ENCODE measurements at places on chromosomes 7 and 10.
A peak's percentile ranks its signal among the peaks of the same experiment; 100 is the strongest.

- DNase-seq, result no peak
These were observed 35.0 kb upstream of the DGKB start for GRCh38 chr7:14937581-14937980.

DNA sequence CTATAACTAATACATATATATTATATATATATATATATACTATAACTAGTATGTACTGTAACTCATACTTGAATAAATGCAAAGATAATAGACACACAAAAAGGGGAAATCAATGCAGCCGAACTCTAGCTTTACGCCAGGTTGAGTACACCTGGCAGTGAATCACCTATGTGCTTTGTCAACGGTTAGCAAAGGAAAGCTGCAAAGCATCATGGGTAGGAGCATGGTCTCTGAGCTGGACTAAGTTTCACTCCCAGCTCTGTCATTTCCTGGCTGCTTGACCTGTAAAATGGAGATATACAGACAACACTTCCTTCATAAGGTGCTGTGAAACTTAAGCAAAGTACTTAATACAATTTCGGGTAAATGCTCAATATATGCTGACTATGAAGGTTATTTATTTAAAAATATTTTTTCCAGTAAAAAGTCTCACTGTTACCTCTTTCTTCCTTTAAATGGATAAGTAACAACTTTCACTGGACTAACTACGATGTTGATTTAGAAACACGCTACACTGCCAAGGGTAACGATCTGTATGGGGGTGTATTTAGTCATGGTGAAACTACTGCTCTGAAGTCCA lies 61.7 kb upstream of the ITGA8 start:
- DNase-seq, result no peak

GRCh38 chr7:28354601-28355402 lies 57.5 kb upstream of the CREB5 start:
- DNase-seq, result peak; percentile 88

GRCh38 chr7:27243340-27244163 lies 950 bp downstream of the EVX1 start:
- no peak for DNase-seq

DNA sequence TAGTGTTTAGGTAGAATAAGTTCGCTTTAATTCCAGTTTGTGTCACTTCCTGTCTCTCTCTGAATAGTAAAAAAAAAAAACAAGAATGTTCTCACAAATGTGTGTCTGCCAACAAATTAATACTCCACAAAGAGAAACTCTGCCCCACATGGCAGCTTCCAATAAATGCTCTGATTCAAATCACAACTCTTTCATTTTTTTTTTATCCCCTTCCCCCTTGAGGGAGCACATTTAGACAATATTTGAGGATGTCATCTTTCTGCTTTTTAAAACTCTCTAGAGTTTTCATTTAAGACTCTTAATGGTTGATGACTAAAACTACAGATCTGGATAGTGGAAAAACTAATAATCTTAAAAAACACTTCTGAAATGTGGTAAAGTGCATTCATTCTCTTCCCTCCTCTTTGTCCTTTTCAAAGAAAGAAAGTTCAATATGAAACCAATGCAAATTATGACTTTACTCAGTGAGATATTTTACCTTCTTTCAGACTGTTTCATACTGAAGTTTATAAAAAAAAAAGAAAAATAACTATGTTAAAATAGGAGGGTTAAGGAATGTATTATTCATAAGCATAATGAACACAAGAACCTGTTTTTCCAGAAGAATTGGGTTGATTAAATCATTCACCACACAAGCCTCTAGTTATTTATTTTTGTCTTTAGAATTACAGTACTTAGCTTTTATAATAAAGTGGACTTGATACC lies 42.3 kb downstream of the ARID5B start:
- DNase-seq, result peak; percentile 67

DNA sequence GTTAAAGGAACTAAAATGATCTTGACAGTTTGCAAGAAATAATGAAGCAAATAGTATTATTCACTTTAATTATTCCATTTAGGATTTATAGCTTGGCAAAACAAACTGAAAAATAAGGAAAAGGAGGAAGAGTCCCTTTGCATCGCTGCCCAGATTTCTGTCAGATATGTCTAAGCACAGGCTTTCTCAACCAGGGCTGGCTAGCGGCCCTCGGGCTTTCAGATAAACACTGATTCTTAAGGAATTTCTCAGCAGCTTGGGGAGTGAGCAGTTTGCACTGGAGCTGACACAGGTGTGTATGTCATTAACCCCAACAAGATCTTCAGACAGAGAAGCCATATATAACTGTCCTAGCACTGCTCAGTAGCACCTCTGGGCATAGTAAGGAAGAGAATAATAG lies 47.9 kb upstream of the SEMA3D start:
- DNase-seq, result no peak

DNA sequence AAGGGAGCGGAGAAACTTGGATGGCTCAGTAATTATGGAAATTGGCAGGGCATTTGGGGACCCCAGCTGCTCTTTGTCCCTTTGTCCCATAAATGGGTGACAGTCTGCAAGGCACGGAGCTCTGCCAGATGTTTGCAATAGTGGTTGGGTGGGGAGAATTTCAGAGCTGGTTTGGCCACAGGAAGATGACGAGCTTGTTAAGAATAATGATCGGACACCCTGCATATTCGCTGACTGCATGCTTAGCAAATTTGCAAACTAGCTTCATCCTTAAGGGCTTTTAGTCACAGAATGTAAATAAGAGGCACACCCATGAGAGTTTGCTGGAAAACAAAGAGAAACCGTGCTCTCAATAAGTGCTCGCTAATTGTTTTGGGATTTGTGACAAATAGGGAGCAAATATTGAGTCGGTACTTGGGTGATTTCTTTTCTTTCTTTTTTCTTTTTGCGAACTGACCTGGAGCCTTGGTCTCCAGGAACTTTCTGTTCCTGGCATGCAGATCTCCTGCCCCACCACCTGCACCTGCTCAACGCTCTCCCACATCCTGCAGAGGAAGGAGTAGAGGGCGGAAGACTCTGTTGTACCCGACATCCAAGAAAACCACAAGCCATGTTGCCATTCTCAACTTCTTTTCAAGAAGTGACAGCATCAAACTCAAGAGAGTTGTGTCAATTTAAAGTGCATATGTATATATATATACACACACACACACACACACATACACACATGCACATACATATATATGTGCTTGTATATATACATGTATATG lies 238.9 kb downstream of the CAMK1D start:
- peak; percentile 22 for DNase-seq

DNA sequence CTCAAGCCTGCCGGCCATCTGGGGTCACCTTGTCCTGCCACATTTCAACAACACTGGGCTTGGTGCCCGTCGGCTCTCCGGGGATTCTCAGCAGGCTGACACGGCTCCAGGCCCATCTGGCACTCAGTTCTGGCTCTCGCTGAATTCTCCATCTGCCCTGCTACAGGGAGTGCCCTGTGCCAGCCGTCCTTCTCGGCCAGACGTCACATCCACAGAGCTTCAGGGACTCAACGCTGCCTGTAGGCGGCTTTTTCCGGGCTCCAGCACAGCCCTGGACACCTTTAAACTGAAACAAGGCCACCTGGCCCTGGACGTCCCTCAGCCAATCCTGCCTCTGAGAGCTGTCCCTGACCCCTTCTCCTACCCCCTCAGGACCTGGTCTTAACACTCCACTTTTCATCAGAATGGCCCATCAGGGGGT lies 43.0 kb downstream of the TMEM130 start:
- no peak for DNase-seq

DNA sequence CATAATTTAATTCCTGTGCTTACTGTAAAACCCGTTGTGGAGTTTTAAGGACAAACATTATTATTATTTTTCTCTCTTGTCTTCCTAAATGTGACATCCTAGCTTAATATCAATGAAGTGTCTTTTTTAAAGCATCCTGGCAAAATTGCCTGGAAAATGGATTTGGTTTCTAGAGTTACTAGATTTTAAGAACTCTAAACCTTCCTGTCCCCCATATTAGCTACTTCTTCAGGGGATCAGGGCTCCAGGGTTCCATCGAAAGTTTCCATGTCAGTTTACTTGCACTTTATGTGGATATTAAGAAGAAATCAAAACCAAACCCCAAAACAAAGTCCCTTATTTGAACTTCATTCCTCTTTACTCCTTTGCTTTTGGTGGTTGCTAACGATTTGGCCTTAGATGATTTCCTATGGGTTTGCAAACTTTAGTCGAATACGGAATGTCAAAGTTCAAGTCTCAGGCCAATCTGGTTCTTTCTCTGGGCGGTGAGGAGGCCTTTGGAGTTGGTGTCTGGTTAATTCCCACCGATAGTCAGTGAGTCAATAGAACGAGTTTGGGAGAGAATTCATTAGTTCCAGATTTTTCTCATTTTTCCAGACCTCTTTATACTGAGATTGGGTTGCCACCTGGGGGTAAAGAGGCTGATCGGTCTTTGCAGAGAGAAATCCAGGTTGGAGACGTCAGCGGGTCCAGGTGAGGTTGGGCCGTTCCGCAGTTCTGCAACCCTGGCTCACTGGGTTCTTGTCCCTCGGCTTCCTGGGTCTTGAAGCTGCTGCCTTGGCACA lies 1.1 kb downstream of the CUX1 start:
- no peak for DNase-seq

- no peak for DNase-seq
These were observed 163.2 kb downstream of the DGKB start for GRCh38 chr7:14739168-14739840.

GRCh38 chr7:44654255-44654796 lies 47.9 kb downstream of the OGDH start:
- DNase-seq, result no peak

- peak; percentile 75 for DNase-seq
These were observed 46.5 kb downstream of the AMPH start for GRCh38 chr7:38584443-38585210.

- peak; percentile 45 for DNase-seq
These were observed 16.4 kb downstream of the TNRC18 start for GRCh38 chr7:5406957-5407945.

- DNase-seq, result no peak
These were observed 7.8 kb downstream of the SUN1 start for GRCh38 chr7:840001-840600.

DNA sequence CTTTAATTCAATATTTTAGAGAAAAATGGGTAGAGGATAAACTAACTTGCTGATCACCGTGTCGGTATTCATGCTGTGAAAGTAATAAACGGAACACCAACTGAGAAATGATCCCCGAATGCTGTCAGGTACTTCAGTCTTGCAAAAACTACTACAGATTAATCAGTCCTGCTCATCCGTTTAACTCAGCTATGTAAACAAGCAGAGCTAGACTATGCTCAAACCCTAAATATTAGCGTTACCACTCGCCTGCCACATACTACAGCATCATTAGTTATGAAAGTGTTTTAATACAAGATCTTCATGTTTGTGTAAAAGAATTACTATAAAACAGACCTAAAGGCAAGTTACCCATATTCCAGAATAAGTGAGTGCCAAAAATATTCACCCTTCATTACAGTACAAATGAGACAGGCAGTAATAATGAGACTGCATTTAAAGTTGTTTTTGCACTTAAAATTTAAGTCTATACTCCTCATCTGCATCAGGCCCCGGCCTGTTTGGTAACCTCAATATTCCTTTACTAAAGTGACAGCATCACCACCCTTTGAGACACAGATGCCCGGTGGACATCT lies 952 bp downstream of the DNMBP start:
- DNase-seq, result no peak

DNA sequence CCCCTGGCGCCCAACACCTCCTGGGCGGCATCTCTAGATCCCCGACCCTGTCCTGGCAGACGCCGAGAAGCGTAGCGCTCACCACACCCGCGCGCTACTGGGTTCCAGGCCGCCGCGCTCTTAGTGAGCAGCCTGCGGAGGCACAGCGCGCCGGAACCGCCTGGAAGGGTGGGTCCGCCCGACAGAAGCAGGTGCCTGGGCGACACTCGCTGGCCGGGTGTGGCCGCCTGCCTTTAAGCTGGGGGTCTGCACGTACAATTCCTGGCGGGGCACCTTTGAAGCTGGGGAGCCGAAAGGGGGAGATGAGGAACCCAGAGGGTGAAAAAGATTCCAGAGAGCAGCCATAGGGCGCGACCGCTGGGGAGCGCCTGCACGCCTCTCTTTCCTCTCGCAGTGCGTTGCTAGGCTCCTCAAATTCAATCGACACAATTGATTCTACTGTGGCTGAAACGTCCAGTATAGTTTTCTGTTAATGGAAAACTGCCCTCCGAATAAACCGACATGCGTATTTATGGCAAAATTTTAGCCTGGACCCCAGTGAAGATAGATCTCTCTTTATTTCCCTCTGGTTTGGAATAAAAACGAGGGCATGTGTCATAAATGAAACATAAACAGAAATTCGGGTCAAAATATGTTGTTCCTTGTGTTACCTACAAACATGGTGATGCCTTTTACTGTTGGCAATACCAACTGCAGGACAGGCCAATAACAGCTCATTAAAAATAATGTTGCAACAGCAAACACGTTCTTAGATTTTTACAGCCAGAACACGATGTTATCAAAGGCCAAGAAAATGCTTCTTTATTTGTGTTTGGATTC lies 4.6 kb downstream of the HMX3 start:
- DNase-seq, result no peak

- no peak for DNase-seq
These were observed 53.8 kb downstream of the ST7 start for GRCh38 chr7:117006907-117007684.

DNA sequence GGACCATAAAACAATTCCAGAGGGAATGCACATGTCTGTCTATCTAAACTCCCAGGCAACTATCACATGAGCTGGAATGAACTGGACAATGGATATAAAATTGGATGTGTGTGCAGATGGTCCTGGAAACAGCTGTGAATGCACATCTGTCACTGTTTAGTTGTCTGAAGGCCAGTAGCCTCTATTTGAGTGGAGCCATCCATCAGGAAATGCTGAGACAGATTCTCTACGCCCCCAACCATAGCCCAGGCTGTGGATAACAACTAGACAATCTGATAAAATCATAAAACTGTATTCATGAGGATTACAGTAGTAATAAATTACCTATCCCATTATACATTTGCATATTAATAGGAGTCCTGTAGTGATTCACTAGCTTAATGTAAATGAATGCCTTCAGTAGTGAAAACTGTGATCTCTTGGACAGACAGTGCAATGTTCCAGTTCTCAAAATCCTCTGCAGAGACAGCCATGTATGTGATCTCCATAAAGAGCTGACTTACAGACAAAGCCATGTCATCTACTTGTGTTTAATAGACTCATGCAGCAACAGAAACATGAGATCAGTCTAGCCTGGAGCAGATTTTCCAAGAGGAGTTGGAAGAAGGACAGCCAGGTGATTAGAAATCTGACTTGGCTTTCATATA lies 907.6 kb downstream of the KCNMA1 start:
- DNase-seq, result no peak

GRCh38 chr10:86107131-86107530 lies 259.5 kb downstream of the GRID1 start:
- DNase-seq, result no peak

DNA sequence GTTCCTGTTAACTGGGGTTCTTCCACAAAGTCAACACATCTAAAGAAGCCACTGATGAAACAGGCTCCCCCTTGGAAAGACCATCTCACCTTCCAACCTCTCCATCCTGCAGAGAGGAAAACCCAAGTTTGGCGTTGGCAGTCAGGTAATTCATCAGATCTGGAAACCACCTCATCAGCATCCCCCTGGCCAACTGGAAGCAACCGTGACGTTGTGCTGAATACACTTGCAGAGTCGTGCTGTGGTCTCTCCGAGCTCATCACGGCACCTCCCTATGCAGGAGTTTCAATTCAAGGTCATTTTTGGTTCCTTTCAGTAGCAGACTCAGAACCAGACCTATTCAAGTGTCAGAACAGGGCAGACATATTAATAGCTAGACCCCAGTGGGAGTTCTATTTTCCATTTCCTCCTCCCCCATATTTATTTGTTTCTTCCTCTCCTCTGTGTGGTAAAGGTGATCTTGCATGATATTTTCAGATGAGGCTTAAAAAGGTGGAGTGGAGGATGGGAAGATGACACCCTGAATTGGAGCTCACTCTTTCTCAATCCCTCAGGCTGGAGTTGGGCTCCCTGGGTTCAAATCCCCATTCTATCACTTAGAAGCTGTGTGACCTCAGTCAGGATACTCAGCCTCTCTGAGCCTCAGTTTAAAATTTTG lies 149.1 kb upstream of the ADO start:
- no peak for DNase-seq
